ENCODE measurements at places on chromosomes 7 and 10.

DNA sequence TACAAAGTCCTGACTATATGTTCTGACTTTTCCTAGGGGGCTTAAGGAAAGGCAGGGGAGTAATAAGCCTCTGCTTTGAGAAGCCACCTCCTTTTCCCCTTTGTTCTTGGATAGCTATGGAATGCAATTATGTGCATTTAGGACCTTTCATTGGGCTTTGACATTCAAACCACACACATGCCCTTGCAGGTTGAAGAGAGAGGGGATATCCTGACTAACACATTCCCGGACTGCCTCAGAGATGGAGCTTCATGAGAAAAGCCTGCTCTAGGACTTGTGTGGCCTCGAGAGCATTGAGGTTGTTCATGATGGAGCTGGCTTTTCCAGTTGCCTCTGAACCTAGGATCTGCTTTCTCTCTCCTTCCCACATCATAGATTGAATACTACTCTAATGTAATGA lies 694.5 kb downstream of the LRMDA start:
- no peak for DNase-seq

DNA sequence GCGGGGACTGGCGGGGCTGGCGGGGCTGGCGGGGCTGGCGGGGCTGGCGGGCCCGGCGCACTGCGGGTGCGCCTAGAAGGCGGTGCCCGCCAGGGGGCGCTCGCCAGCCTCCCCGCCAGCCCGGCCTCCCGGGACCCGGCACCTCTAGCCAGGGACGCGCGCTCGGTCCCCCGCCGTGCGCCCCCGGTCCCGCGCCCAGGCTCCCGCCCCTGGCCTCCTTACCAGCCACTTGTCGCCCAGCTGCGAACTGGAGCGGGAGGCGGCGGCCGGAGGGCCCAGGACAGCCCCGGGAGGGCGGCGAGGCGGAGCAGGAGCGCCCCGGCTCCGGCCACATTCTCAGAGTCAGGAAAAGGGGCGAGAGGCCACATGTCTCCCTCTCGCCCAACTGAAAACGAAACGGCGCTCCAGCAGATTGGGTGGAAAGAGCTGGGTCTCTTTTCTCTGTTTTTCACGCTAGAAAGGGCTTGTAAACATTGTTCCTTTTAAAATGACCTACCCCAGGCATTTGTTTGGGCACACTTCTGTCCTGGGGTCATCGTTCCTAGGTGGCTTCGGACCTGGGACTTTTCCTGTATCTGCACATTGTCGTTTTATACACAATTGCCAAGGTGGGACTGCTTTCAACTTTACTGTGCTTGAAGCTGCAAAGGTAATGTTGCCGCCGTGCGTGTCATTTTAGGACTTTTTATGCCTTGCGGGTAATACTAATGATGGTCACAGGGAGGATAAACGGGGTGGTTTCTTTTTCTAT lies 378 bp upstream of the PRKCQ start:
- DNase-seq: no peak

DNA sequence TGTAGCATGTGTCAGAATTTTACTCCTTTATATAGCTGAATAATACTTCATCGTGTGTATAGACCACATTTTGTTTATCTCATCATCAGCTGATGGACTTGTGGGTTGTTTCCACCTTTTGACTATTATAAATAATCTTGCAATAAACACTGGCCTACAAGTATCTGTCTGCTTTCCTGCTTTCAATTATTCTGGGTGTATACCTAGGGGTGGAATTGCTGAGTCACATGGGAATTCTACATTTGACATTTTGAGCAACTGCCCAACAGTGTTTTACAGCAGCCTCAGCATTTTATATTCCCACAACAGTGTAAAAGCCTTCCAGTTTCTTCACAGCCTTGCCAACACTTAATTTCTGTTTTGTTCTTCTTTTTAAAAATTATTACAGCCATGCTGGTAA lies 200.3 kb upstream of the PRSS1 start:
- DNase-seq: no peak

DNA sequence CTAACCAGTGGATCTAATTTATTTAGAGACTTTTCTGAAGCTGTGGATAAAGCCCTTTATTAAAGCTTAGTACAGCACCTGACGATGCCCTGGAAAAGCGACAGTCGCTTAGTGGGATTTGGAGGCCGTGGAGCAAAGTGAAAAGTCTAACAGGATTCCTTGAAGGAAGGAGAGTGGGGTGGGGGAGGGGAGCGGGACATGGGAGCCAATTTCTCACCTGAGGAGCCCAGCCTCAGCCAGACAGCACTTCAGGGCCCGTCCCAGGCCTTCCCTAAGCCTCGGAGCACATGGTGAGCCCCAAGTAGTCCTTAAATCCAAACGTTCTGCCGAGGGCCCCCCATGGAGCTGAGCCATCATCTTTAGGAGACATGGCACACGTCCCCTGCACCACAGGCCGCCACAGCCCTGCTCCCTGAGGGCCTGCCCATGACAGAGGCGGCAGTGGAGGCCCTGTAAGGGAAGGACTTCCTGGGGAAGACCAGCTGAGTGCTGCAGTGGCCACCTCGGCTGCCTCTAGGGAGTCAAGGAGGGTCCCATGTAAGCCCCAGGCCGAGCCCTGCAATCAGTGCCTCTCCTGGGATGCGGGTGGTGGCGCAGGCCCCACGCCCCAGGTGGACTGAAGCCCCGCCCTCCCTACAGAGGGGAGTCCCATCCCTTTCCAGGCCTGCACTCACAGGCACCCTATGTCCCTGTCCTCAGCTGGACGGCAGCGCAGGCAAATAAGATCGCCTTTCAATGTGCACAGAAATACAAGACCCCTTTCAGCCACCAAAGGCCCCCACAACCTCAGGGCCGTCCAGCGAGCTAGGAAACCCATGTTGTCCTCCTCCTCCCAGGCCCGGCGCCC lies 187.0 kb downstream of the MAD1L1 start:
- DNase-seq: no peak

DNA sequence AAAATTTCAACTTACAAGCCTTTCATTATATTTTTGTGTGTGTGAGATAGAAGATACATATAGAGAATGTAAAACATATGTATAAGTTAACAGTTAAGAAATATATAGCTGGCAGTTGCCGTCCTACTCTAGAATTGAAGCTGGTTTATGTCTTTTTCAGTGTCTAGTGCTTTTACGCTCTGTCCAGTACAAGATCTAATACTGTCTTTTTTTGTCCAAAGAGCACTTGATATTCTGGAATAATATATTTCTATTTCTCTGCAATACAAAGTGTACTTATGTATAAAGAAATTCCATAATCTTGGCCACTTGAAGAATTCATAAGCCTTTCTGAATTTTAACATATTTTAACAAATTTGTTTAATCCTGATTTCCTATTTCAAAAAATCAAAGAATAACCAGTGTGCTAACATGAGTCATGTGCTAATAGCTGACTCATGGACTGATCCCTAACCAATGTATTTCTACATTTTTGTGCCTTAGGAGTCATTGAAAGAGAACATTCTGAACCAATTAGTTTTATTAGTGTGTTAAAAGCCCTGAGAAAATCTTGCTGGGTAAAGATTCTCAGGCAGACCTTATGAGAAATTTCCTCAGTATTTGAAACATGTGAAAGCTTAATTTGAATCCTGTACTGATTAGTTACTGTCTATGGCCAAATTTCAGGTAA lies 73.2 kb upstream of the CCAR1 start:
- DNase-seq: no peak

DNA sequence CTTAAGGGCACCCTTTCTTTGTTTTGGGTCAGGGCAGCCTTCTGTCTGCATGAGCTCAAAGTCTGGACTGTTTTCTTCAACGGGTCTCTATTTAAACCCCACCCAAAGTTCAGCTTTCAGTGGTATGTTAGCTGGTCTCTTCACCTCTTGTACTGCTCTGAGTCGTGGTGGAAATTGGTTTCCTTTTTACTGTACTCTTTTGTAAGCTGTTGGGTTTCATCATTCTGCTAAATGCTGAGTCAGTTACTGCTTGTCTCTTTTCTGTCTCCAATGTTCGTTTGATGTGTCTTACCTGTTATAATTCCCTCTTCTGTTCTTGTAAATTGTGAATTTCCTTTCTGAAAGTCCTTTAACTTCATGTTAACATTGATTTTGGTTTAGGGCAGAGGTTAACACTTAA lies 64.1 kb upstream of the MALRD1 start:
- no peak for DNase-seq

GRCh38 chr10:88081457-88082054 lies 218.1 kb downstream of the PTEN start:
- DNase-seq: no peak

DNA sequence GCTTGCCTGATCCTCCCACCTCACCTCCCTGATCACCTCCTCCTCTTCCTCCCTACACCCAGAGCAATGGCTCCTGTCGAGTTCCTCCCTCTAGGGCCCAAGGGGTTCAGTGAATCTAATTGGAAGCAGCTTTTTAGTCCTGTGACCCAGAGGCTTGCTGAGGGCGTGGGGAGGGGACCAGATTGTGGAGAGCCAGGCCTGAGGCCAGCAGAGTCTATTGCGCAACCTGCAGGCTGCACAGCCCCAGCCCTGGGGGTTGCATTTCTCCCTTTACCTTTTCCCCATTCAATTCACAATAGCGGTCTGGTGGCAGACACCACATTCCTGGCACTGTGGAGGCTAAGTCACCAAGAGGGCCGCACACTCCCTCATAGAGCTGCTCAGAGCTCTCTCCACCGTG lies 32.5 kb downstream of the GHRHR start:
- no peak for DNase-seq

DNA sequence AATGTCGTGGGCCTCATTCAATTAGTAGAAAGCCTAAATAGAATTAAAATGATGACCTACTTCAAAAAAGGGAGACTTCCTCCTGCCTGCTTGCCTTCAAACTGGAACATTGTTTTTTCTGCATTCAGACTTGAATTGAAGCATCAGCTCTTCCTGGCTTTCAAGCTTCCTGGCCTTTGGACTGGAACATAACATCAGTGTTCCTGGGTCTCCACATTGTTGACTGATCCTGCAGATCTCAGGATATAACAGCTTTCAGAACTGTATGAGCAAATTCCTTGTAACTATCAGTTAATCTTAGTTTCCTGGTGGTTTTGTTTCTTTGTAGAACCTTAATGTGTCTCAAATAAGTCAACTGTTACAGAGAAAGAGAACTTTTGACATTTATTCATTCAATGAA lies 18.6 kb downstream of the MAGI2 start:
- DNase-seq: no peak

DNA sequence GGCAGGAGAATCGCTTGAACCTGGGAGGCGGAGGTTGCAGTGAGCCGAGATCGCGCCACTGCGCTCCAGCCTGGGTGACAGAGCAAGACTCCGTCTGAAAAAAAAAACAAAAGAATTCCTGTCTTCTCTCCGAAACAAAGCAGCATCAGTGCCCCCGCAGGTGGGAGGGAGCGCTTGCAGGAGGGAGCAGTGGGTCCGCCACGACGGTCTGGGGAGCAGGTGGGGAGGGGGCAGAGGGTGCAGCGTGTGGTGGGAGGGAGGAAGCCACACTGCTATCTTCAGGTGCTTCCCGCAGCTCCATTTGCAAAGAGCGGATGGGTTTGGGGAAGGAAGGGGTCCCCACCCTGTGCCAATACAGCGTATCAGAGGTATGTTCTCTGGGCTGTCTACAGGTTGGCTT lies 31.7 kb downstream of the LIMK1 start:
- no peak for DNase-seq

DNA sequence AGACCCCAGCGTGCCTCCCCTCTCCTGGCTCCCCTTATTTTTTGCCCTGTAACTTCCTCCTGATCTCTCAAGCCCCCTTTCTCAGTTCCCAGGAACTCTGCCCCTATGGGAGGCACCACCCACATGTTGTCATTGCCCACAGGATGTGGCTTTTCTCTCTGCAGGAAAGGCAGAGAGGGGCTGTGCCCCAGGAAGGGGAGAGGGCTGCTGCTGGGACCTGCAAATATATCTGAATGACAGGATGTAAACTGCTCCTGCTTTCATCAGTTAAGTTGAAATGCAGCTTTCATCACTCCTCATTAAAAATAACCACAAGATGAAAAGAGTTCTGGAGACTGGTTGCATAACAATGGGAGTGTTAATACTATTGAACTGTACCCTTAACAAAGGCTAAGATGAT lies 103.3 kb downstream of the CLEC2L start:
- no peak for DNase-seq

GRCh38 chr7:140724706-140725105 lies 28.2 kb downstream of the NDUFB2 start:
- no peak for DNase-seq

- DNase-seq: no peak
These were observed 10.5 kb upstream of the ZNF212 start for GRCh38 chr7:149228831-149229471.

DNA sequence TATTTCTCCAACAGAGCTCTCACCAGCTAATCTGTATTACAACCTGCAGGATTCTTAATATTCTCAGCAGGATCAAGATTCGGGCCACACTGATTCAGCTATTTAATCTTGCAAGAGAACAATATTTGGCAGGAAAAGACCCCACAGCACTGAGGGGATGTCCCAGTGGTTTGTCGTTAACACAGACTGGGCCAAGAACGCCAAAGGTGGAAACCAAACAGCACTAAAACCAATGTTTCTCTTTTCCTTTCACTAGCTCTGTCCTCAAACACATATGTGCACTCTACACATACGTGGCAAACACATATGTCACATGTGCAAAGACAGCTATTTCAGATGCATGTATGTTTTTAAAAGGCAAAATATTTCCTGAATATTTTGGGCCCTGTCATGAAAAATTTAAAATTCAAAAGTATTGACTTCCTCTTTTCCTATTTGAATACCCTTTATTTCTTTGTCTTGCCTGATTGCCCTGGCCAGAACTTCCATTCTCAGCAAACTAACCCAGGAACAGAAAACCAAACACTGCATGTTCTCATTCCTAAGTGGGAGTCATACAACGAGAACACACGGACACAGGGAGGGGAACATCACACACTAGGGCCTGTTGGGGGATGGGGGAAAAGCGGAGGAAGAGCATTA lies 51.7 kb upstream of the NEBL start:
- DNase-seq: no peak

DNA sequence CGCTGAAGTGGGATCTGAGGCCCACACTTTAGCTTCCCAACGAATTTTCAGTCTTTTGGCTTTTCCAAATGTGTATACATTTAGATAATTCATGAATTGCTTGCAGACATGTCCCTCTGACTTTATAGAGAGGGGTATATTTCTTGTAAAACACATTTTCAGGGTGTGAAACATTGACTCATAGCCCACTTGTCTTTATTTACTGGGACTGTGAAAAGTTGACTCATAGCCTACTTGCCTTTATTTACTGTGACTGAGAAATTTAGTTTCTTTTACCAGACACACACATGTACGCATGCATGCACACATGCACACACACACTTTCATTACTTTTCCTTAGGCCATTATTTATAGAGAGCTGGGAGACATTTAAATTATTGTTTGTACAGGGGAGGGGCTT lies 79.1 kb downstream of the VTI1A start:
- DNase-seq: no peak

- DNase-seq: no peak
These were observed 49.6 kb downstream of the BPGM start for GRCh38 chr7:134696261-134696660.

GRCh38 chr10:47450442-47450841 lies 33.5 kb downstream of the ANXA8 start:
- no peak for DNase-seq

Data from SW 1271 (cell line).